ENCODE measurements at places on chromosomes 7 and 10. TPM values are rescaled to one million over a fixed set of nuclear protein-coding genes. Genes with fewer than 3 reads are reported as not detected.

DNA sequence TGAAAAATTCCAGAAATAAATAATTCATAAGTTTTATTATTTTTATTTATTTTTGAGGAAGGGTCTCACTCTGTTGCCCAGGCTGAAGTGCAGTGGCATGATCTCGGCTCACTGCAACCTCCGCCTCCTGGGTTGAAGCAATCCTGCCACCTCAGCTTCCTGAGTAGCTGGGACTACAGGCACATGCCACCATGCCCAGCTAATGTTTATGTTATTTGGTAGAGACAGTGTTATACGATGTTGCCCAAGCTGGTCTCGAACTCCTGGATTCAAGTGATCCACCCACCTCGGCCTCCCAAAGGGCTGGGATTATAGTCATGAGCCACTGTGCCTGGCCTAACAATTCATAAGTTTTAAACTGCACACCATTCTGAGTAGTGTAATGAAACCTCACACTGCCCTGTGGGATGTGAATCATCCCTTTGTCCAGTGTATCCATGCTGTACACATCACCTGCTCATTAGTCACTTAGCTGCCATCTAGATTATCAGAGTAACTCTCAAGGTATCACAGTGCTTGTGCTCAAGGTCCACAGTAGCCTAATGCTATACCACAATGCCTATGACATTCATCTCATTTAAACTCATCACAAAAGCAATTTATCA lies 17.9 kb downstream of the RTKN2 start:
- peak; percentile 82 for DNase-seq

DNA sequence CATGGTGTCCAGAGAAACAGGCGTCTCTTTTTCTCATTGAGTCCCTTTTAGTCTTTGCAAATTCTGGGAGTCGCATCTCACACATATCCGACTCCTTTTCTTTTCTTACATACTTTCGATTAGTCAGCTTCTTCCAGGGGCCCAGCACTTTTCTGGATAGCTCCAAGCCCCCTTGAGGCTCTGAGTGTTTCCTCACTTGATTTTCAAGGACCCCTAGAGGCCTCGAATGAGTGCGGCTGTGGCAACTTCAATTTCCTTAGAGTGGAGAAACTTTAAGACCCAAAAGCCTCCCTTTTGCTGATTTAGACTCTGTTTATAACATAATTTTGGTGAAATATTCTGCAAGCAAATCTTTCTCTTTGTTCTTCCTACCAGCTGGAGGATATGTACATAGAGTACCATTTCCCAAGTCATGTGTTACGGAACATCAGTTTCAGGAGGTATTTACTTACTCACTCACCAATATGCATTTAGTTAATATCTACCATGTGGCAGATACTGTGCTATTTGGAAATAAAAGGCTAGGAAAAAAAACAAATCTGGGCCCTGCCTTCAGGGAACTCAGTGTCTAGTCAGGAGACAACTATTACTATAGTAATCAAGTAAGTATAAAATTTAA lies 555.2 kb downstream of the REEP3 start:
- no peak for DNase-seq

- DNase-seq: no peak
These were observed 71.3 kb downstream of the HDAC9 start for GRCh38 chr7:18566829-18567228.

The CYP3A4 gene
- total RNA-seq: not detected

The SCIN gene
- not detected for total RNA-seq

GRCh38 chr7:50312250-50313162 lies 8.0 kb downstream of the IKZF1 start:
- DNase-seq: no peak

DNA sequence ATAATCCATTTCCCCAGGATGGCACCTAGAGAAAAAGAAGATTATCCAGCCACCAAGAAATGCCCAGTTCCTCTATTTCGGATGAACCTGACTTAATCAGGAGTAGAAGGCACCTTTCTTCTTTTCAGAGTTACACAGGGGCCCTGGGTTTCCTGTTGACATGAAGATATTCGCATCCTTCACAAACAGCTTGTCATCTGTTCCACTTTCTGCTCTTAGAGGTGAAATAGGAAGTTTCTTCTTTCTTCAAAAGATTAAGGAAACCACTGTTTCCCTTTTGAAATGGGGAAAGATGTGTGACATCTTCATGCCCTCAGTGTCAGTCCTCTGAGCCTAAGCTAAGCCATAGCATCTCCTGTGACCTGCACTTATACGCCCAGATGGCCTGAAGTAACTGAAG lies 39.1 kb upstream of the RAB18 start:
- no peak for DNase-seq

DNA sequence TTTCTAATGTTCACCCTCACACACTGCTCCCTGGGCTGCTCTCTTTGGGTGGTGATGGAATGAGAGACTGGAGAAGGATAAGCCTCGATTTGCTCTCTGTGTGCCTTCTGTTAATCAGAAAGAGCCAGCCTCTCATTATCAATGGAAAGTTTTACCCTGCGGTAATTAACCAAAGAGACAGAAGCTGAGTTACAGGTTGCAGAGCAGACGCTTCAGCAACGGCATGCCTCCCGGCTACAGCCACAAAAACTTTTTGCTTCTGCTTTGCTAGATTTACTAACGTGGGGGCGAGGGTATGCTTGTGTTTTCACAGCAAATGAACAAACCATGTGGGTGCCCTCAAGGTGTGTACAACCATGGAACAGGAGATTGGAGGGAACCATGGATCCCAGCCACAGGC lies 18.0 kb downstream of the GIMAP4 start:
- DNase-seq: no peak

The IKZF1 gene
- total RNA-seq: not detected

DNA sequence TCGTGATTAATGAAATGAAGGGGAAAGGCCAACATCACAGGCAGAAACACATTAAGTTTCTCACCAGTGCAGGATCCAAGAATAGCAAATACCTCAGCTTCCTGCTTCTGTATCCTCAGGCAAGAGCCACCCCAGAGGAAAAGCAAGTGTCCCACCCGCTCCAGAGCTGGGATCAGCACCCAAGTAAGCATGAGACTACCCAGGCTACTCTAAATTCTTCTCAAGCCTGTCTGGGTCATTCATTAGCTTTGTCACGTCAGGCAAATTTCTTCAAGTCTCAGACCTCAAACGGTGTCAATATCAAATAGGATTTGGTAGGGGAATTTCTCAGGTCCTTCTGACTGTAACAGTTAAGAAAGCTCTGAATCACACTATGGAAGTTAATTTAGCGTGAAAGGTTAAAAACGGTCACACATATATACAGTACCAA lies 59.0 kb downstream of the GNA12 start:
- DNase-seq: peak; percentile 63

All from IMR-90 (cell line).